Right lung (tissue), 10 donors: ENCODE measurements at places on chromosomes 6 and 20. TPM values are rescaled to one million over a fixed set of nuclear protein-coding genes. Genes with fewer than 3 reads are reported as not detected.

Gene PNPLA1
- 0.21 TPM for polyA plus RNA-seq

Gene ID4
- polyA plus RNA-seq = 41.5 TPM

Gene DYNLT2
- 7.6 TPM for polyA plus RNA-seq

Gene IL17A
- not detected for polyA plus RNA-seq

Gene PREX1
- polyA plus RNA-seq = 29.9 TPM

Gene DZANK1
- 9.8 TPM for polyA plus RNA-seq

Gene PHF3
- 43.7 TPM for polyA plus RNA-seq

Gene SEMG1
- polyA plus RNA-seq = not detected

Gene NKAIN4
- polyA plus RNA-seq = 7.5 TPM

Gene MEA1
- 87.8 TPM for polyA plus RNA-seq

Gene SCP2D1
- polyA plus RNA-seq = not detected

Gene BPIFA3
- polyA plus RNA-seq = not detected

Gene TFB1M
- polyA plus RNA-seq = 28.0 TPM

Gene RAET1L
- polyA plus RNA-seq = not detected

Gene MYLK2
- polyA plus RNA-seq = 3.3 TPM

Gene UBD
- polyA plus RNA-seq = 1.6 TPM

Gene RHAG
- polyA plus RNA-seq = 1.8 TPM

Gene CD40
- polyA plus RNA-seq = 17.1 TPM

Gene MUCL3
- polyA plus RNA-seq = 0.10 TPM

Gene PLG
- 5.3 TPM for polyA plus RNA-seq

Gene VIP
- 4.2 TPM for polyA plus RNA-seq

Gene TRMT11
- 34.3 TPM for polyA plus RNA-seq

Gene SLC17A1
- polyA plus RNA-seq = 0.19 TPM

Gene PBOV1
- 0.07 TPM for polyA plus RNA-seq

Gene MEP1A
- polyA plus RNA-seq = not detected

Gene C20orf144
- polyA plus RNA-seq = 0.39 TPM

Gene HTR1B
- polyA plus RNA-seq = 0.09 TPM

Gene CYP21A2
- 0.94 TPM for polyA plus RNA-seq

Gene FOXC1
- 0.81 TPM for polyA plus RNA-seq

Gene PRR18
- 0.52 TPM for polyA plus RNA-seq

Gene SLC32A1
- polyA plus RNA-seq = not detected

Gene RIMS1
- polyA plus RNA-seq = 0.59 TPM

Gene ORC3
- 47.7 TPM for polyA plus RNA-seq

Gene FAM83C
- not detected for polyA plus RNA-seq

Gene PRSS35
- polyA plus RNA-seq = 77.3 TPM

Gene PROKR2
- polyA plus RNA-seq = not detected

Gene CASS4
- 23.9 TPM for polyA plus RNA-seq

Gene RIMS4
- polyA plus RNA-seq = 2.1 TPM

Gene SYNE1
- 62.3 TPM for polyA plus RNA-seq

Gene GRM4
- 0.60 TPM for polyA plus RNA-seq
